Esophagus muscularis mucosa (tissue), 4 donors: ENCODE measurements at places on chromosomes 2 and 18.

DNA sequence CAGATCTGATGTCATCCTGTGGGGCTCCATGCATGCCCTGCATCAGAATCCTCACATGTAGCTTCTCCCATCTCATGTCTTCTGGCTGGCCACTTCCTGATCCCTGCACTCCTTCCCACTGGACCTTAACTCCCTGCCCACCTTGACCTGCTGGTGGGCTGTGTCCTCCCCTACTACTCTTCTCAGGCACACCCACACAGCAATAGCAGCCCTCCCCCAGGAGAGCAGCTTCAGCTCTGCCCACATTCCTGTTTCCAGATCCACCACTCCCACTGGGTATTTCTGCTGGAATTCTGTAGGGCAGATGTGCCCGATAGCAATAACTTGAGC lies 137.0 kb upstream of the HS6ST1 start:
- no peak overlapping the region for H3K4me3 ChIP-seq
- H3K27me3 ChIP-seq = no peaks in the 10 kb centered on the region
- DNase-seq = peak; percentile 47
- no peaks in the 10 kb centered on the region for H3K4me1 ChIP-seq
- no peak overlapping the region for H3K27ac ChIP-seq
- H3K36me3 ChIP-seq = no peaks in the 10 kb centered on the region

DNA sequence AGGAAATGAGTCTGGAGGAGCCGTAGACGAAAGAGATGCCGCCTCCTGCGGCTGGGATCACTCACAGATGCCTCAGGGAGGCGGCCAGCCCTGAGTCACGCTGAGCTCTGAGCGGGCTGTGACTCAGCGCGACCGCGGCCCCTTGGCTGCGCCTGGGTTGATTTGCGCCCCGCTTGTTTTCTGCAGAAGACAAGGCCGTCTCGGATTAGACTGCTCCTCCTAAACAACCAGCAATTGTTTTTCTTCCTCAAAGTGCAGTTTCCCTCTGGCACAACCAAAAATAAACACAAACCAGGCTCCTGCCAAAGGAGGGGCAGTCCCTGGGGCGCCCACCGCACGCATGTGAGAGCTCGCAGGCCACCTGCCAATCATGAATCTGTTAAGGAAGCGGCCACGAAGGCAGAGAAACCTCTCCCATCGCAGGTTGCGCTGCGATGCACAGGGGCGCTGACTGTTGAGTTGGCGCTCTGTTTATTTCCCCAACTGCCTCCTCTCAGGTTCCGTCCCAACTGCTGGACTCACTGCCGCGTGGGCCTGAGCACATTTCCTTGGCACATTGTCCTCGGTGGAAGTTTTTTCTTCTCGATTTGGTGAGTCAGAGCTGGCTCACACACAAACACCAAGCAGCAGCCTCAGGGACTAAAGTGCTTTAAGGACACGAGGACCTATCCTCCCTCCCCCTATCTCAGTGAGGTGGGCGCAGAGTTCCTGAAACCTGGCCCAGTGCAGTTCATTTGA lies 85.2 kb upstream of the NDUFV2 start:
- no peak for DNase-seq
- H3K27ac ChIP-seq = peak overlapping the region; percentile 76
- peaks cover 18% of the 10 kb centered on the region for H3K4me1 ChIP-seq
- no peaks in the 10 kb centered on the region for H3K36me3 ChIP-seq
- no peaks in the 10 kb centered on the region for H3K27me3 ChIP-seq

- H3K4me3 ChIP-seq = no peak overlapping the region
- DNase-seq = no peak
- H3K4me1 ChIP-seq = peaks cover 9% of the 10 kb centered on the region
- H3K36me3 ChIP-seq = no peaks in the 10 kb centered on the region
- no peak overlapping the region for H3K27ac ChIP-seq
Observed at GRCh38 chr2:233833345-233833744, 21.0 kb downstream of the HJURP start.

DNA sequence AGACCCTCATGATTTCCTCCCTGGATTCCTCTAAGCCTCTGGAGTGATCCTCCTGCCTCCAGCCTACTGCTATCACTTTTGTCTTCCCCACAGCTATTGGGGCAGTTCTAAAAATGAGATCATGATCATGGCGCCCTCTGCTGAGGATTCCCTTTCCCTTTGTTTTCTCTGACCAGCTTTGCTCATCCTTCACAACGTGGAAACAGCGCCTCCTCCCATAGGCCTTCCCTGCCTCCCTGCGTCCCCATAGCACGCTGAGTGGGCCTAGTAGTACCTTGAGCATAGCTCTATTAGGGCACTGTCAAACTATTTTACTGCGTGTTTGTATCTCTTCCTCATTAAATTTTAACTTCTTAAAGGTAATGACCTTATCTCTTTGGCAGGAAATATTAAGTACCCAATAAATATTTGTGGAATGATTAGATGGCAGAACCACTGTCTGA lies 207.0 kb upstream of the FANCL start:
- no peak overlapping the region for H3K27ac ChIP-seq
- no peaks in the 10 kb centered on the region for H3K27me3 ChIP-seq
- H3K4me3 ChIP-seq = no peak overlapping the region
- no peak for DNase-seq

DNA sequence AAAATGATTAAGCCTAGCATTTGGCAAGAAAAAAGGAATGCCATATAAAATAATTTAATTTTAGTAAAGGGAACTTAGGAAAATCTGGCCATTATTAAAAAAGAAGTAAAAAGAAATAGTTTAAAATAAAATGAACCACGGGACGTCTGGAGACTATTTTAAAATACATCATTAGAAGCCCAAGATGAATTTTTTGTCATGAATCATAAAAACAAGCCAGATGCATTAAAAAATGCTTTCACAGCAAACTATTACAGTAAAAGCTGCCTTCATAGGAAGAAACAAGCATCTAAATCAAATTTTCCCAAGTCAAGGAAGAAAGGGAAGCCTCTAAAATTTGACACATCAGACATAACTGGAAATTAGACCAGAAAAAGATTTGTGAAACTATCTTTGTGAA lies 33.0 kb downstream of the COL5A2 start:
- no peak overlapping the region for H3K4me3 ChIP-seq
- DNase-seq = no peak
- no peaks in the 10 kb centered on the region for H3K36me3 ChIP-seq
- H3K27me3 ChIP-seq = no peaks in the 10 kb centered on the region

- no peaks in the 10 kb centered on the region for H3K27me3 ChIP-seq
- no peak overlapping the region for H3K27ac ChIP-seq
- H3K4me3 ChIP-seq = no peak overlapping the region
Observed at GRCh38 chr2:10584843-10585475, 104.8 kb downstream of the NOL10 start.

DNA sequence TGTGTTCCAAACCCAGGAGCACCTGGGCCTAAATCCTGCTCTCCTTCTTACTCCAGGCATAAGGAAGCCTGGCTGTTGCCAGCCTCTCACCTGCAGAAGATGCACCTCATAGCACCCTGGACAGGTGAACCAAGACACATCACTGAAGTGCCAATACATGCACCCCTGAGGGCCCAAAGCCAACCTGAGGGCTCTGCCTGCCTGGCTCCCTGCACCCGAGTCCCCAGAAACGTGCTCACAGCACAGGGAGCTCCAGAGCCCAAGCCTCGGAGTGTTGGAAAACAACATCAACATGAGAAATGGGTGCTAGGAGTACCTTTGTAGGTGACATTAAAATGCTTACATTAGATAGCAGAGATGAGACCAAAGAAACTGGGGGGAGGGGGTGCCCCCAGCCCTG lies 96.3 kb upstream of the RAB6C start:
- no peak overlapping the region for H3K4me3 ChIP-seq
- no peaks in the 10 kb centered on the region for H3K36me3 ChIP-seq
- DNase-seq = no peak
- no peak overlapping the region for H3K27ac ChIP-seq

GRCh38 chr2:960061-960736 lies 9.6 kb downstream of the SNTG2 start:
- H3K4me1 ChIP-seq = no peaks in the 10 kb centered on the region
- H3K27ac ChIP-seq = no peak overlapping the region
- peak; percentile 64 for DNase-seq
- H3K27me3 ChIP-seq = no peaks in the 10 kb centered on the region
- H3K4me3 ChIP-seq = no peak overlapping the region

DNA sequence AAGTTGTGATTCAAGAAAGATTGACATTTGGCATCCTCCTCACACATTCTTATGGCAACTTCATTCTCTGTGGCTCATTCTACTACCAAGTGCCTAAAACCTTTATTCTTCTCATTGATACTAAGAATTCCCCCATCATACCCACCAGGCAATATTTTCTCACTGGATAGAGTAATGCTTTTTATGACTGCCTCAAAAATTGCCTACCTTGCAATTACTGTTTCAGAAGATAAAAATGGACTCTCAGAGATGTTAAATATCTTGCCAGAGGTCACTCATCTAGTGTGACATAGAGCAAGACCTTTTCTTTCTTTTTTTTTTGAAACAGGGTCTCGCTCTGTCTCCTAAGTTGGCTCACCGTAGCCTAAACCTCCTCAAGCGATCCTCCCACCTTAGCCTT lies 192.8 kb upstream of the KYNU start:
- no peak for DNase-seq
- H3K36me3 ChIP-seq = no peaks in the 10 kb centered on the region
- no peaks in the 10 kb centered on the region for H3K4me1 ChIP-seq
- H3K27ac ChIP-seq = no peak overlapping the region
- H3K27me3 ChIP-seq = no peaks in the 10 kb centered on the region

DNA sequence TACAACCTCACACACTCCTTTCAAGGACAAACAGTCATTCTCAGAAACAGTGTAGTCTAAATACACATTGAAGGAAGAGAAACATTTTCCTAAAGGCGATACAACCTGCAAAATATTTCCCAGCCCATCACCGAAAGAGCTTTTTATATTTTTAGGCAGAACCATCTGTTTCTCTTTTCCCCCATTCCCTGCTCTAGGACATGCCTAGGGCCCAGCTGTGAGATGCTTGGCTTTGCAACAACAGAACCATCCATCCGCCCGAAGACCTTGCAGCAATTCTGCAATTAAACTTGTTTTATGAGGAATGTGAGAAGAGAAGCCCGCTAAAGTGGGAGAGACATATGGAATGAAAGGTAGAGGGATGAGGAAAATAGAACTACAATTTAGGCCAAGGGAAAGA lies 105.6 kb upstream of the RFX8 start:
- no peak overlapping the region for H3K27ac ChIP-seq
- H3K36me3 ChIP-seq = no peaks in the 10 kb centered on the region
- no peak for DNase-seq
- no peaks in the 10 kb centered on the region for H3K4me1 ChIP-seq
- no peak overlapping the region for H3K4me3 ChIP-seq
- H3K27me3 ChIP-seq = no peaks in the 10 kb centered on the region

- no peak for DNase-seq
- H3K27me3 ChIP-seq = no peaks in the 10 kb centered on the region
- H3K4me1 ChIP-seq = no peaks in the 10 kb centered on the region
- H3K4me3 ChIP-seq = no peak overlapping the region
- H3K27ac ChIP-seq = no peak overlapping the region
Observed at GRCh38 chr2:182895798-182896197, 29.4 kb upstream of the FRZB start.

GRCh38 chr2:232839411-232840079 lies 30.5 kb upstream of the SNORC start:
- H3K36me3 ChIP-seq = peaks cover 57% of the 10 kb centered on the region
- peaks cover 14% of the 10 kb centered on the region for H3K4me1 ChIP-seq
- H3K27me3 ChIP-seq = no peaks in the 10 kb centered on the region

- H3K27ac ChIP-seq = no peak overlapping the region
- no peak for DNase-seq
- no peaks in the 10 kb centered on the region for H3K4me1 ChIP-seq
Observed at GRCh38 chr2:20170704-20171250, 54.2 kb downstream of the SDC1 start.

- no peak overlapping the region for H3K4me3 ChIP-seq
- H3K4me1 ChIP-seq = no peaks in the 10 kb centered on the region
- no peaks in the 10 kb centered on the region for H3K36me3 ChIP-seq
- no peak for DNase-seq
- no peaks in the 10 kb centered on the region for H3K27me3 ChIP-seq
Observed at GRCh38 chr18:3053081-3053480, 40.1 kb upstream of the LPIN2 start.

- no peak overlapping the region for H3K4me3 ChIP-seq
- no peaks in the 10 kb centered on the region for H3K36me3 ChIP-seq
- no peak for DNase-seq
- H3K4me1 ChIP-seq = no peaks in the 10 kb centered on the region
Observed at GRCh38 chr2:212921061-212921460, 230.4 kb downstream of the IKZF2 start.

DNA sequence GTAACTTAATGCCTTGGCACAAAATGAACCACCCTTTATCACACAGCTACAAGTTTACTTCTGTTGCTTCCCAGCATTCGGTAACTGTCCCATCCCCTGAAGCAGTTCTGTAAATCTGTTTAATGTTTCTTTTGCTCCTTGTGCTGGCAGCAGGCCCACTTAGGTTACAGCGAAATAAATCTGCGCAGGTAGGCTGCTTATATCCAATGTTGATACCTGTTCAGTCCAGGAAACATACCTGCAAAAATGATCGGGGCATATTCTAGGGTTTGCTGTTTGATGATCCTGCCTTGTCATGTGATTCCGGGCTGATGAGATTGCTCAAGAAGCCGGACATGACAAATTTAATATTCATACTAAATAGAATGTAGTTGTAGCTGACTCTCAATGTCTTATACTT lies 23.3 kb downstream of the PELI1 start:
- H3K27ac ChIP-seq = no peak overlapping the region
- H3K36me3 ChIP-seq = no peaks in the 10 kb centered on the region
- no peak for DNase-seq
- H3K4me3 ChIP-seq = no peak overlapping the region
- H3K27me3 ChIP-seq = no peaks in the 10 kb centered on the region

DNA sequence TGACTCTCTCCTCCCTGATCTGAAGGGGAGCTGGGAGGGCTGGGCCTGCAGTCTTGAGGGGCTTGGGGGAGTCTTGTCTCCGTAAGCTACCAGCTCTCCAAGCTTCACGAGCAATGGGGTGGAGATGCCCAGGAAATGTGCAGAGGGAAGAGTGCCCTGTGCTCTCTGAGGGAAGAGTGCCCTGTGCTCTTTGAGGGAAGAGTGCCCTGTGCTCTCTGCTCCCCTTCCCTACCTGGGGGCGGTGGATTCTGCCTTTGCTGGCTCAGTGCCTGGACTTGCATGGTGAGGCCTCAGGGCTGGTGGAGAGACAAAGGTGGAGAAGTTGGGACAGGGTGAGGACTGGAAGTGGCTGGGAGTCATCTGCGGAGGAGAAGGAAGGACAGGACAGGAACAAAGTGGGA lies 72.7 kb downstream of the TWIST2 start:
- no peaks in the 10 kb centered on the region for H3K36me3 ChIP-seq
- H3K4me1 ChIP-seq = no peaks in the 10 kb centered on the region
- no peak for DNase-seq
- H3K27ac ChIP-seq = no peak overlapping the region

GRCh38 chr2:197059477-197059876 lies 133.0 kb upstream of the PGAP1 start:
- no peak for DNase-seq
- no peaks in the 10 kb centered on the region for H3K27me3 ChIP-seq
- no peak overlapping the region for H3K4me3 ChIP-seq

GRCh38 chr2:30688956-30689401 lies 118.3 kb downstream of the CAPN13 start:
- no peaks in the 10 kb centered on the region for H3K27me3 ChIP-seq
- peak; percentile 91 for DNase-seq
- H3K4me3 ChIP-seq = no peak overlapping the region
- H3K4me1 ChIP-seq = peaks cover 87% of the 10 kb centered on the region
- no peaks in the 10 kb centered on the region for H3K36me3 ChIP-seq
- H3K27ac ChIP-seq = peak overlapping the region; percentile 82
